ENCODE measurements at places on chromosomes 4 and X.
A peak's percentile ranks its signal among the peaks of the same experiment; 100 is the strongest.

DNA sequence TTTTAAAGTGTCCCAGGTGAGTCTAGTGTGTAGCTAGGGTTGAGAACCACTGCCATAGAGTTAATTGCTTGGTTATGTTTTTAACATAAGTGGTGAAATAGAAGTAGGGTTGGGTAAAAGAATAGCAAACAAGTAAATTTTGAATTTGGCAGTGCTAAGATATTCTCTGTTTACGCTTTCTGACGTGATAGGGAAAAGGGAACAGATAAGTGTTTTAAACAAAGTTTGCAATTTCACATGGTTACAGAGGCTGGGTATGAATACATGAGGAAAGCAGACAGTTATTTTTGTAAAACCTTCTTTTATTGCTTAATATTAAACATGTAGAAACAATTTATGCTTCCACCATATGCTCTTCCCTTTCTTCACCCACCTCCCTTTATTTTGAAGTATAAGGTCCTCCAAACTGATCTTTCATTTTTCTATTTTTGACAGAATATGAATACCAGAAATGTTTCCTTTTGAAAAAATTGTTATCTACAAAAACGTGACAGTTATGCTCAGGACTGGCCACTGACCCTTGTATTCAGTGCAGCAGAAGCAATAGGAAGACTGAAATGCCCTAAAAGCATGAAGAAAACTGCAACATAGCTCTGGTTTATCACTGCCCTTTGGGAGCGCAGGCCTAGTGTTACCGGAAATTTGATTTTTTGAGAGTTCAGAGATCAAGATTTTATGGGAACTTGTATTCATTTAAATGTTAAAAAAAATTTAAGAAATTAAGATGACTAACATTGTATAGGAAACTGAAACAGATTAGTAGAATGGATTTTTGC, 214.4 kb upstream of the ARSJ start:
- no peak for DNase-seq

DNA sequence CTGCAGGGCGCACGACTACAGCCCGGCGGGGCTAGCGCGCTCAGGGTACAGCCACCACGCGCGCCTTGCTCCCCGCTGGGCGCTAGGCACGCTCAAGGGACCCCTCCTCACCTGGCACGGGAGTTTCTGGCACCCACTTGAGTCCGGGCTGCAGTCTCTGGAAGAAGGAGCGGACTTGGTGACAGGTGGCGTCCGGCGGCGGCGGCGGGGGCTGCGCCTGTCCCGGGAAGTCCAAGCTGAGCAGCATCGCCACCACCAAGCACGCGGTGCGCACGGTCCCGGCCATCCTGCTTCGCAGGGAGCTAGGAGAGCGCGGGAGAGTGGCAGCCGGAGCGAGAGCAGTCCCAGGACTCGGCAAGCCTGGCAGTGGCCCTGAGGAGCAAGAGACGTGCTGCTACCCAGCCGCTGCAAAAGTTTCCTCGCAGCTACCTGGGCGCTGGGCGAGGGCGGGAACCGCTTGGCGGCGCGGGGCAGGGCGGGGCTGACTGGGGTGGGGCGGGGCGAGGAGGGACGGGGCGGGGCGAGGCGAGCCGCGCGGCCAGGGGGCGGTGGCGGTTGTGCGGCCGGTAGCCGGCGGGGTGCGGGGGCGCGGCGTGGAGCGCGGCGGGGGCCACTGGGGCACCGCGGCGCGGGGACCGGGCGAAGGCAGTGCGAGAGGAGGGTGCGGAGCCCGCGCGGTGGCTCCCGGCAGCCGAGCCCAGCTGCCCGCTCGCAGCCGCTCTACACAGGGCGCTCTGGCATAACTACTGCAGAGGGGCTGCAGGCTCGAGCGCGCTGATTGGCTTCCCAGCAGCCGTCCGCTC, at the start of gene GPC3:
Gene GPC3, minus strand, starts transcription at position 431 of the 803 bp plus-strand sequence.
- no peak for DNase-seq

DNA sequence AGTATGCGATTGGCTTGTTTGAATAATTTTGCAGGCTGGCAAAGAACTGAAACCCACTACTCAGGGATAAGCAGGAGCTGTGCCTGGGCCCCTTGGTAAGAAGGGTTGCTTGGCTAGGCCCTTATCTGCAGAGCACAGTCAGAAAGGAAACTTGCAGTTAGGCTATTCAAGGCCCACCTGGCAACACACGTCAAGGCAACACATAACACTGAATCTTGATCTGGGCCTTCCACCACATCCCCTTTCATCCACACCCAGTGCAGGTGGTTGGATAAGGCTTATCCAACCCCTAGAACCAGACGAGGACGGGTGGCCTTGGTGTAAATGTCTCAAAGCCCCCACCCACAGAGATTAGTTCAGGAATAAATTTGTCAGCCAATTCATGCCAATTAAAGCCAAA, 72.8 kb upstream of the NEIL3 start:
- no peak for DNase-seq

DNA sequence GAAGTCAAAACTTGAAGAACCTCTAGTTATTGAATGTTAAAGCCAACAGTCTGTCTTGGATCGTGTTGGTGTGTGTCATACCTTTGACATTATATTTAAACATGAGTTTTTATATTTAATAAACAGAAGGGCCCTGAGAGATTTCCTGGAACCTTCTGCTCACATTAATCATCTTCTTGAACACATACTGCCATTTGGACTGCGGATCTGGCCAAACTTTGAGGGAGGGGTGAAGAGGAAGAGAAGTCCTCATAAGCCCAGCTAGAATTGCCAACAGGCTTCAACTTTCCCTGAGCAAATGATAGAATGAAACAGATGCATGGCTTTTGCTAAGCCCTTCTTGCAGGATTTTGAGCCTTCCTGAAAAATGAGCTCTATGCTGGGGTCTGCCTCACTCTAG, 27.4 kb downstream of the CCKAR start:
- no peak for DNase-seq

DNA sequence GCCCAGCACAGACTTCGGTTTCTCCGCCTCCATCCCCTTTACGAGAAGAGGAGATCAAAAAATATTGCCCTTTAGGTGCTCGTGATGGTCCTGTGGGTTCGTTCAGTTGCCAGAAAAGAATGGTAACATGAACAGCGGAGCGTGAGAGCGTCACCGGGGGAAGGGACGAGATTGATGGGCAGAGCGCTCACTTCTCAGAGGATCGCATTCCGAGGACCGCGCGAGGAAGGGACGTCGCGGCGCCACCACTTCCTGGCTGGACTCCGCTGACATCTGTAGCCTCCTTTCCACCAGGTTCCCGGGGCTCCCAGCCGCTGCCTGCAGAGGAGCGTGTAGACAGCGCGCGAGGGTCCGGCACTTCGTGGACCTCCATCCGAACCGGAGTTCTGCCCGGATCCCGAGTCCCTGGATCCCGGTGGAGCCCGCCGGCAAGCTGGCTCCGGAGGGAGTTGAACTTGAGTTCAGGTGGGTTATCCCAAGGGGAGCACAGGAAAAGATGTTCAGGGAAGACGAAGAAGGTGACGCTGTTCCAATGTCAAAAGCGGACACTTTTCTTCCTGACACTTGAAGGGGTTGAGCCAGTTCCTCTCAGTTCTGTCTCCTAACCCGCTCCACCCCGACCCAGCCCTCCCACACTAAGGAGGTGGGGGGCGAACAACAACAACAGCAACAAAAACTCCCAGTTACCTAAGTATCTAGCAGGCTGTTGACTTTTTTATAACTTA, 484 bp downstream of the GALNTL6 start:
- DNase-seq, result no peak

- no peak for DNase-seq
These were observed 25.5 kb upstream of the FAM120C start for GRCh38 chrX:54208531-54208930.

- no peak for DNase-seq
These were observed 32.7 kb upstream of the HPGDS start for GRCh38 chr4:94375364-94375763.

DNA sequence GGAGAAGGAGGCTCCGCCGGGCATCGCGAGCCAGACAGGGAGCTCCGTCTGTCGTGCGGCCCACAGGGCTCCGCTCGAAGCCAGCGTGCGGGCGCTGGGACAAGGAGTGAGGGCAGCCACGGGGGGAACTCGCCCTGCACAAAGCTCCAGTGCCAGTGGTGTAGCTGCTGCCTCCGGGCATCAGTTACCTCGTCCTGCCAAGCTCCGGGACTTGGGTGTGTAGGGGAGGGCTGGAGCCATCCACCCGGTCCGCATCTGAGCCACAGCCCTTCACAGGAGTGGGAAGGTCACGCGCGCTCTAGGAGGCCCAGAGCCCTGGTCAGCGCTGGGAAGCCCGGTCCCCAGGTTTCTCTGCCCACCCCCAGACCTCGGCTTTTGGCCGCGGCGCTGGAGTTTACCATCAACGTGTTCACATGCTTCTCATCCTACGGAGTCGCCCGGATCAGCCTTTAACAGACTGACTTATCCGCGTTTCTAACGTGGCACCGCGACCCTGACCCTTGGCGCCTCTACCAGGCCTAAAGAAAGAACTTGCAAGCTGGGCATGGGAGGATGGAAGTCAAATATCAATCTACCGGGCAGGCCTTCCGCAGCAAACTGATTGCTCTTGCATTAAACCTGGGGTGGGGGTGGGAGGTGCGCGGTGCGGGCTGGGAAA, 8.4 kb upstream of the PRDM8 start:
- no peak for DNase-seq

GRCh38 chr4:11281720-11282119, 147.0 kb downstream of the HS3ST1 start:
- no peak for DNase-seq

GRCh38 chrX:51148848-51149247, 183.8 kb upstream of the NUDT10 start:
- no peak for DNase-seq

- DNase-seq, result no peak
These were observed 244.5 kb downstream of the DMD start for GRCh38 chrX:32966821-32967355.

DNA sequence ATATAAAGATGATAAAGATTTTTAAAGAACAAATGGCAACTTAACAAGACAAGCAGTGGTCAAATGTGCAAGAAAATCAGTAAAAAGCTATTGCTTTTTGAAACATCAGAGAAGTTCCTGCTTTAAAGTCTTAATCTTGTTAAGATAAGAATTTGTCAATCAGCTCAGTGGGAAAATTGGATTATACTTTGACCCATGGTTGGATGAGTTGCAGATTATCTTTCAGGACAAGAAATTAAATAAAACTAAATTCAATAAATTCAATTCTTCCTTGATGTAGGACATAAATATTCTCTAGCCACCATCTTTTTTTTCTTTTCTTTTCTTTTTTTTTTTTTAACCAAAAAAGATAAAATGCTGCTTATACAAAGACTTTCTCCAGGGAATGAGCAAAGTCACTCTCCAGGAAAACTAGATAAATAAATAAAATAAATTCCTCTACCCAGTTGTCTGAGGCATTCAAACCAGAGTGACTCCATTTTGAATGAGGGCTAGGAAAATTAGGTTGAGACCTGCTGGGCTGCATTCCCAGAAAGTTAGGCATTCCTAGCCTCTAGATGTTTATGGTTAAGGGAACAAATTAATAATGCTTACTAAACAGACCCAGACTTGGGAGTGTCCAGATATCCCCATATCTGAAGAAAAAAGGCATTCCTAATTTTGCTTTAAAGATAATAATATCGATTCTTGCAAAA, 211.2 kb downstream of the SNCA start:
- DNase-seq, result no peak

- DNase-seq, result no peak
These were observed 169.9 kb downstream of the DCLK2 start for GRCh38 chr4:150248181-150248580.

DNA sequence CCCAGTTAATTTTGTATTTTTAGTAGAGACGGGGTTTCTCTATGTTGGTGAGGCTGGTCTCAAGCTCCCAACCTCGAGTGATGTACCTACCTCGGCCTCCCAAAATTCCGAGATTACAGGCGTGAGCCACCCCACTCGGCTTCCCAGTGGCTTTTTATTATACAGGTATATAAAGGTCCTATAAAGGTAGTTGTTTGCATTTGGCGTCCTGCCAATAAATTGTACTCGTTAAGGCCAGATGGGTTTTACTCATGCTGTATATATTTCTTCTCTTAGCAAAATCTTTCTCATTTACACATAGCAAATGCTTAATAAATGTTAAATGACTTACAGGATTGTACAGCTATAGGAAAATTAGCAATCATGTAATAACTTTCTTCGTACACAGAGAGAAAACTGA, 6.9 kb downstream of the SHROOM3 start:
- no peak for DNase-seq

GRCh38 chr4:187668526-187669082, 327.0 kb upstream of the ZFP42 start:
- no peak for DNase-seq

- DNase-seq, result no peak
These were observed 482.1 kb downstream of the TMA16 start for GRCh38 chr4:163976588-163976987.

DNA sequence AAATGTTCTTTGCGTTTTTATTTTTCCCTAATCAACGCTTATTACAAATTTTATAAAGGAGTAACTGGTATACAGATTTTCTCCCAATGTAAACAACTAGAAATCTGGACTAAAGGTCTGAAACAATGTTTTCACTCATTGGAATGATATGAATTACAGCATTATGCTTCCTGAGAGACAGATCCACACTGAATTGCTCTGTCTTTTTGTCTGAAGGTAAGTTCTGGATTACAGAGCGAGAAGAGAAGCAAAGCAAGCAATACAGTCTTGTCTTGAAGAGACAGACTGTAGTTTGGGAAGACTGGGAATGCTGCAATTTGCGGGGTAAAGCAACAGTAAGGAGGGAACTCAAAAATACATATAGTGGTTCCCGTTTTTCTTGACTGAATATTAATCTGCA, 262.2 kb upstream of the PABPC4L start:
- no peak for DNase-seq

- DNase-seq, result peak; percentile 80
These were observed 84.5 kb upstream of the MAML3 start for GRCh38 chr4:140238351-140239056.

GRCh38 chrX:74061879-74062278, 242.1 kb upstream of the ZCCHC13 start:
- no peak for DNase-seq

- DNase-seq, result no peak
These were observed 353.6 kb downstream of the TRIML1 start for GRCh38 chr4:188492886-188493285.

DNA sequence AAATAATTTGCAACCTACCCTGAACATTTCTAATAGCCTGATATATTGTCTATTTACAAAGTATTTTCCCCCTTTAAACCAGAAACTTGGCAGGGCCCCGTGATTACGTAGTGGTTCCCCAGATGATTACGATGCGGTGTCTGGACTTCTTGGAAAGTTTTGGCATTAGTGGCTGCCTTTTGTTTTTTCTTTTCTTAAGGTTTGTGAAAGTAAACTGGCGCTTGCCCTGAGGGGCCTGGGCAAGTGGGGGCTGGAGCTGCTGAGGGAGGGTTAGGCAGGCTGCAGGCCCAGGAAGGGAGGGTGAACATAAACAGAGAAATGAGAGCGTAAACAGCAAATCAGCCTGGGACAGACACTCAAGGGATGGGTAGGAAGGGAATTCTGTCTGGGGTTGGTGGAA, 123.6 kb upstream of the MSX1 start:
- DNase-seq, result no peak

Data from cerebellar nuclear complex (tissue), 1 donor.